Endothelial cell of coronary artery (primary cell): ENCODE measurements at places on chromosomes 12 and 14. TPM values are rescaled to one million over a fixed set of nuclear protein-coding genes. Genes with fewer than 3 reads are reported as not detected.

The VDR gene
- 0.27 and 0.47 TPM in 2 replicates for total RNA-seq

The NKX2-1 gene
- not detected in 2 replicates for total RNA-seq

The BAZ2A gene
- total RNA-seq: 13.9 and 28.0 TPM in 2 replicates

The EFS gene
- 0.94 TPM in 1 of 2 replicates, not detected in the other for total RNA-seq

The TEDC1 gene
- 8.7 and 13.9 TPM in 2 replicates for total RNA-seq

The GIT2 gene
- total RNA-seq: 42.8 and 47.0 TPM in 2 replicates

The RASSF8 gene
- 56.5 and 75.2 TPM in 2 replicates for total RNA-seq
